ENCODE measurements at places on chromosomes 5 and 9. TPM values are rescaled to one million over a fixed set of nuclear protein-coding genes. Genes with fewer than 3 reads are reported as not detected.

Gene SAPCD2
- 2.1 TPM for total RNA-seq

Gene ELL2
- total RNA-seq: 132 TPM

Gene NEUROG1
- not detected for total RNA-seq

Gene IL13
- not detected for total RNA-seq

Gene BICD2
- 126 TPM for total RNA-seq

Gene PAIP2
- total RNA-seq: 92.6 TPM

Gene MYORG
- 14.1 TPM for total RNA-seq

Gene SURF6
- total RNA-seq: 9.2 TPM

Gene CBY3
- not detected for total RNA-seq

Gene RASA1
- total RNA-seq: 46.5 TPM

Gene PCDHB7
- not detected for total RNA-seq

Gene KCNT1
- total RNA-seq: not detected

Gene OLFM1
- not detected for total RNA-seq

Gene TMEM174
- total RNA-seq: not detected

Gene PTPN3
- 35.2 TPM for total RNA-seq

Gene FBXL7
- total RNA-seq: under 0.01 TPM

Gene LRRC70
- total RNA-seq: 1.9 TPM

Gene ZNF883
- 1.4 TPM for total RNA-seq

Gene WNT8A
- not detected for total RNA-seq

Gene SHC3
- total RNA-seq: under 0.01 TPM

Gene GABRA1
- total RNA-seq: not detected

Gene PSAT1
- 285 TPM for total RNA-seq

Gene DND1
- total RNA-seq: 0.36 TPM

Gene CDH9
- not detected for total RNA-seq

Gene ISCA1
- total RNA-seq: 23.9 TPM

Gene TXNDC8
- not detected for total RNA-seq

Gene GPR150
- total RNA-seq: 0.21 TPM

Gene GAS1
- total RNA-seq: 0.34 TPM

Gene BTNL3
- total RNA-seq: not detected

Gene SLCO6A1
- total RNA-seq: 0.21 TPM

Gene OGN
- total RNA-seq: not detected

Gene LPAR1
- total RNA-seq: 15.9 TPM

Gene KCNV2
- not detected for total RNA-seq
